C1 segment of cervical spinal cord (tissue), 14 donors: ENCODE measurements at places on chromosomes 2 and 18.

DNA sequence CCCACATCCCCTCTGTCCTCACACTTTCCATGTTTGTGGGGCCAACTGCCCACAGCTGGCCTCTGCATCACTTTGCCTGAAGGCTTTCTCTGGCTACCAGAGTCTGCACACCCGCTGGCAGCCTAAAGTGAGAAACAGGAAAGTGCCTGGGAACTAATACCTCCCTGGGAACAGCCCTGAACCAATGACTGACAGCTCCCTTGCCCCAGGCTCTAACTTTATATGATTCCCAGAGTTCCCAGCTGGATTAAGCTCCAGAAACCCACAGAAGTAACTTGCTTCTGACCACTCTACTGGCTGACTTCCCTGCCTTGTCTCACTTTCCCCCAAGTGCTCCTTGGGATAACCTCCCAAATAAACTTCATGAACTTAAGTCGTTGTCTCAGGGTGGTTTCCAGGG lies 159.6 kb upstream of the LMAN1 start:
- DNase-seq = no peak

- DNase-seq = no peak
These were observed 5.3 kb downstream of the EPB41L3 start for GRCh38 chr18:5538544-5538943.

GRCh38 chr2:120732506-120733237 lies 3.0 kb upstream of the GLI2 start:
- DNase-seq = no peak

DNA sequence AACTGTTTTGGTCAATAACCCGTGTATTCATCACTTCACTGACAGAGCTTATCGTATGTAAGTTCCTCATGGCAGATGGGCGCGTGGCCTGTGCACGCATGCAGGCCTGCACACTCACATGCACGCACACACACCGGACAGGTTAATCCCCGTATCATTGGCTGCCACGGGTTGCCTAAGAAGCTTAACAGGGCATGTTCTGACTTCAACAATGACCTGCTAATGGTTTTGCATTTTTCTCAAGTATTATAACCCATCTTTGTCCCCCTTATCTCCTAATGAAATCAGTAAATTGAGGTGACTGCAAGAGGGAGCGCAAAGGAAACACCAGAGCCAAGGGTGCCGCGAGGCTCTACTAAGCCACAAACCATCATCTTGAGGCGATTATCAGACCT lies 399.0 kb upstream of the ID2 start:
- no peak for DNase-seq

- DNase-seq = no peak
These were observed 1.4 kb upstream of the ACVR2A start for GRCh38 chr2:147843391-147843863.

GRCh38 chr2:9422321-9423099 lies 818 bp downstream of the ITGB1BP1 start:
- DNase-seq = peak; percentile 60

DNA sequence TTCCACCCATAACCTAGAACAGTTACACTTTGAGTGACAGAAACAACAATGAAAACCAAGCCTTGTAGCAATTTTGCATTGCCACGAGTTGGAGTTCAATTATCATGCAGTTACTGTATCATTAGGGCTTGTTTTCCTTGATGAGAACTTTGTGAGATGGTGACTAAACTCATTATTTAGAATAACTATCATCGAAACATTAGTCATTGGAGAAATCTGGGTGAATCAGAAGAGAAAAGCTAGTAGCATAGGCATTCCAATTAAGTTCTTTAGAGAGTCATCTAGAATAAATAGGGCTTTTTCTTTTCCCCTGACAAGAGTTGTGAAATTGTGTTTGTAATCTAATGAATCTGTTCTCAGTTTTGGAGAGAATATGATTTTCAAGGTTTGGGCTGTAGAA lies 122.8 kb upstream of the DOCK10 start:
- no peak for DNase-seq

DNA sequence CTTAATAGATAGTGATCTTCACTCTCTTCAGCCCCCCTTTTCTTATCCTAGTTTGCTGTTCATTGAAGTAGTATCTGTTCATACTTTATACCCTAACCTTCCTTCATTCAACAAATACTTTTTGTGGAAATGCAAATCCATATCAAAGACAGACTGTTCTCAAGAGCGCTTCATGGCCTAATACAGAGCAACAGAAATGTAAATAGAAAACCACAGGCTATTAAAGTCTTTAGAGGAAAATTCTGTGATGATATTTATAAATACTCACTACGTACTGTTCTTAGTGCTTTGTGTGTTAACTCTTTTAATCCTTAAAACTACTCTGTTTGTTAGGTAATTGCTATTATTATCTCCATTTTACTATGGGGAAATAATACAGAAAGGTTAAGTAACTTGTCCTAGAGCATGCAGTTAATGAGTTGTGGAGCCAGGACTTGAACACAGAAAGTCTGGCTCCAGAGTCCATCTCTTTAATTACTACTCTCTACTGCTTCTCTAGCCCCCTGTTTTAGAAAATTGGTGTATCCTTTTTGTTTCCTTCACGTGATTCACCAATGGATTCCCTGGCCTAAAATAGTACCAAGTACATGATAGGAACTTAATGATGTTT lies 2.9 kb downstream of the MDH1 start:
- no peak for DNase-seq

- DNase-seq = no peak
These were observed 769.5 kb upstream of the CDH2 start for GRCh38 chr18:28946471-28946870.

- DNase-seq = no peak
These were observed 482.6 kb downstream of the TSN start for GRCh38 chr2:122238006-122238559.

DNA sequence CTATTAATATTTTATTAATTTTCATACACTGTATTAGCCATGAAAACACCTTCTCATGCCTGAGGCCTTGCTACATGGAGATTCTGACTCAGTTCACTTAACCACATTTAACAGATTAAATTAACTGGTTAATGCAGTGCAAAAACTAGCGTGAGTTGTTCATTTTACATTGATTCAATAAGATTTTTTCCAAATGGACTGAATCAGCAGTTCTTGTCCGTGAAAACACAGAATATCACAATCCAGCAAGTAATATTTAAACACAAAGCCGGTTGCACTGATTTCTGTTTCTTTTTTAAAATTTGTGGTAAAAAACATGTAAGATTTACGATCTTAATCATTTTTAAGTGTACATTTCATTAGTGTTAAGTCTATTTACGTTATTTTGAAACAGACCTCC lies 118.2 kb upstream of the THUMPD2 start:
- DNase-seq = no peak

DNA sequence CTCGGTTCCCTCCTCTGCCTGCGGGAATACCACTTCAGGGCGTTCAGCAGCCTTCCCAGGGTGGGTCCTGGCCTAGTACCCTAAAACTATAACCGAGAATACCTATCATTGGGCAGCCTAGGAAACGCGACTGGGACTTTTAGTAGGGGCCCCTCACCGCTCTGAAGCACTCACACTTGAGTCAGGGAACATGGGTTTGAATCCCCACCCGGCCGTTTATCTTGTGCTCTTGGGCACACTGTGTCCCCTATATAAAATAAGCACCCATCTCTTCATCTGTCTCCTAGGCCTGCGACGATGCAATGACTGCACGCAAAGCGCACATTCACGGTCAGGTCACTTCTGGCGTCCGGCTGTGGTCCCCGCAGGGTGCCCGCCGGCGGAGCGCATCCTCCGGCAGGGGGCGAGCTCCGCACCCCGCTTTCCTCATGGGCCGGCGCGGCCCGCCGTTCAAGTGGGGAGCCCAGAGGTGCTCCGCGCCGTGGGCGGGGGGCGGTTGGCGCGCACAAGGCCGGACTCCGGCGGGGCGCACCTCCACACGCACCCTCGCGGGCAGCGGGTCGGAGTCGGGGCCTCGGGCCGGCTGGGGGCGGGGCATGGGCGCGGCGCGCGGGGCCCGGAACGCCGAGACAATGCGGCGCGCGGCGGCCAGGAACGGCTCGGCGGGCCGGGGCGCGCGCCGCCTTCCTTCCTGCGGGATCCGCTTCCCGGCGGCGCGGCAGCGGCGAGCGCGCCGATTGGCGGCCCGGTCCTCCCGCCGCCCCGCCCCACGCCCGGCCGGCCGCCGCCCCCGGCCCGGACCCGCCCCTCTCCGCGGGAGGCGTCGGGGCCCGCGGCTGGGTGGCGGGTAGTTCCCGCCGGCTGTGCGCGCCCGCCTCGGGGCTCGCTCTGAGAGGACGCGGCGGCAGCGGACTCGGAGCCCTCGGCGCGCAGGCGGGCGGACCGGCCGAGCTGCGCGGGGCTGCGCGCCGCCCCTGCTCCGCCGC lies at the start of gene ASAP2:
Gene ASAP2 (plus strand): TSS at position 850 of the 986 bp plus-strand sequence. CDS start 293 bp downstream, outside the sequence.
- DNase-seq = no peak

DNA sequence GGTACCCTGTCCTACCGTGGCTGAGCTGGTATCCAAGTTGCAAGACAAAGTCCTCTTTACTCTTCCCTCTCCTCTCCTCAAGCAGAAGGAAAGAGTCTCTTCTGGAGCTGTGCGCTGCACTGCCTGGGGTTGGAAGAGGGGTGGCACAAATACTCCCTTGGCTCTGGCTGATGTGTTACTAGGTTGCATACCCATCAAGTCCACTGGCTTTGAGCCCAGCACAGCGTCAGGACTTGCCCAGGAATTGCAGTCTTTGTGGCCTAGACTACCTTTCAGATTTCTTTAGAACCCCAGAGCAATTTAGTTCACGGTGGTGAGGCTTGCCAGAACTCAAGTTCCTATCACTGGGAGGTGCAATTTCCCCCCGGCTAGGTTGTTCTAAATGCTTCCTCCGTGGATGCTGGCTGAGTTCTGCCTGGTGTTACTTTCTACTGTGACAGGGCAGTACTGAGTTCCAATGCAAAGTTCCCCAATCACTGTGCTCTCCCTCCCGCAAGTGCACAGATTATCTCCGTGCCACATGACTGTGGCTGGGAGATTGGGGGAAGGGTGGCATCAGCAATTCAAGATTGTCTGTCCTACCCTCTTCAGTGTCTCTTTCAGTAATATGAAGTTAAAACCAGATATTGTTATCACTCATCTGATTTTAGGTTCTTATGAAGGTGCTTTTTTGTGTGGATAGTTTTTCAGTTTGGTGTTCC lies 13.4 kb downstream of the MYO3B start:
- no peak for DNase-seq

- DNase-seq = no peak
These were observed 764.6 kb upstream of the ZEB2 start for GRCh38 chr2:145284551-145284950.

- DNase-seq = no peak
These were observed 1.2 kb downstream of the GYPC start for GRCh38 chr2:126657148-126657635.

DNA sequence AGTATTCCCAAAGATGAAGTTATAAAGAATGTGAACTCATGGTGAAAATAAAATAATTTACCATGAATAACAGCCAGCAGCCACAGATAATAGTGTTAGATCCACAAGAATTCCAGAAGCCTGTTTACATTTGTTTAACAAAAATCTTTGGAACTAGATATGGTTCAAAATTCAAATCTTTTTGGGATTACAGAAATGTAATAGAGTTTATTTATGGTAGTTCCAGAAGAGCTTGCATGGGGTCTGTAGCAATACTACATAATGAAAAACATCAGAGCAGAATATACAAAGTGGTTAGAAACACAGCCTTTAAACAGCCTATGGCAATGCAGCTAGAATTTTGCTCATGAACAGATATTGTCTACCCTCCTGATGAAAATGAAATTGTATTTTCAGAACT lies 179.1 kb downstream of the RDH14 start:
- DNase-seq = no peak

- no peak for DNase-seq
These were observed 137.1 kb upstream of the RMP24 start for GRCh38 chr18:35835366-35835765.

GRCh38 chr18:58044370-58045241 lies 580 bp downstream of the NEDD4L start:
- DNase-seq = peak; percentile 43

DNA sequence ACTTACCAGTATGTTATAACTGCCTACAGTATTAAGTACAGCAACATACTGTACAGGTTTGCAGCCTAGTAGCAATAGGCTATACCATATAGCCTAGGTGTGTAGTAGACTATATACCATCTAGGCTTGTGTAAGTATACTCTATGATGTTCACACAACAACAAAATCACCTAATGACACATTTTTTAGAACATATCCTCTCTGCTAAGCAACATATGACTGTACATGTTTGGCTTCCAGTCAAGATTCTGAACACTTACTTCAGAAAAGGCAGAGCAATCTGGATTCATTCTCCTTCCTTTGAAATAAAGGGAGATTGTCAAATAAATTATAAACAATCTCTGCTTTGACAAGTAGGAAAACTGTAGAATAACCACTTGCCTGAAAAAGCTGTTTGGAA lies 81.8 kb downstream of the EXOC6B start:
- DNase-seq = no peak

GRCh38 chr2:72956936-72957335 lies 39.6 kb downstream of the EMX1 start:
- DNase-seq = no peak

- no peak for DNase-seq
These were observed 13.2 kb downstream of the MFSD2B start for GRCh38 chr2:24022975-24023575.

DNA sequence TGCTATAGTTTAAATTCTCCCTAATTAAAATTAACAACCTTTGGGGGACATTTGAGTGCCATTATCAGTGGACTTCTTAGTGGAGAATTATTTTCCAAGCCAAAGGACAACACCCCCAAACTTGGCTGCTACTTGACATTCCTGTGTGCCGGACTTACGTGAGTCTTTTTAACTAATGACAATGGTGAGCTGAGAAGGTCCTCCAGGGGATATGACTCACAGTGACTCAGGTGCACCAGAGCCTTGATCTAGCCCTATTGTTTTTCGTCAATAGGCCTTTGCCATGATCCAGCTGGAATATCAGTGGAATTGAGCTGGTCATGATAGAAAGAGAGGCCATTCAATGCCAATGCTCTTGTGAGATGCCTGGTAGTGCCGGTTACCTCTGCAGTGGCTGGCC lies 118.1 kb upstream of the CXCR4 start:
- no peak for DNase-seq

DNA sequence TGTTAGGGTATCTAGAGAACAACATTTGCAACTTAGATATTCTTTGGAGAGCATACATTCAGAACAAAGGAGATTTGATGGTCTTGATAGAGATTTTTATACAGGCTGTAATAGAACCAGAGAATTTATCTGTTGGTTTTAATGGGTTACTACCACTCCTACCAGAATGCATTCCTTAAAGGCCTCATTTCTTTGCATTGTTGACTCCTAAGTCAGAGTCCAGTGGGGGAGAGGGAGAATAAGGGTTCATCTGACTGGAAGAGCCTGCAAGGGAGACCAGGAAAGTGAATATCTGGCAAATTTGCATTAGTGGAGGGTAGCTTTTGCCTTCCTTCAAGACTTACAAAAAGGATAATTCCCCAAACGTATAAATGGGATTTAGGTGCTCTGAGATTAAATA lies 29.7 kb downstream of the AGPS start:
- no peak for DNase-seq

DNA sequence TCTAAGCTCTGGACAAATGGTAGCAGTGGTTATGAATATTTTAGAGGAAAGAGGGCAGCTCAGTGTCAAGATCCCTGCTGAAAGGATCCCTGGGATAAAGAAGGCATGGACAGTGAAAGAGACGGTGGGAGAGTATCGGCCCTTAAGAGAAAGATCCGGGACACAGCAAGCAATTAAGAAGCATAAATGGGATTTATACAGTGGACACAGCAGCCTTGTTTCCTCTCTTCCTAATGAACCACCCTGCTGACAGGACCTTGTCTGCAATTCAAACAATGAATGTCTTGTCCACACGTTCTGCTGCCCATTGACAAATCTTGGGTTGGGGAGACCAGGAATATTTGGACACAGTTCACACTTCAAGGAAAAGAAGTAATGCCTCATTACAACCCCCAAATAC lies 16.5 kb downstream of the CPLX4 start:
- no peak for DNase-seq
